ENCODE measurements at places on chromosomes 1 and 21.

GRCh38 chr1:186904361-186904760 lies 75.6 kb downstream of the PLA2G4A start:
- peak; percentile 47 for DNase-seq

DNA sequence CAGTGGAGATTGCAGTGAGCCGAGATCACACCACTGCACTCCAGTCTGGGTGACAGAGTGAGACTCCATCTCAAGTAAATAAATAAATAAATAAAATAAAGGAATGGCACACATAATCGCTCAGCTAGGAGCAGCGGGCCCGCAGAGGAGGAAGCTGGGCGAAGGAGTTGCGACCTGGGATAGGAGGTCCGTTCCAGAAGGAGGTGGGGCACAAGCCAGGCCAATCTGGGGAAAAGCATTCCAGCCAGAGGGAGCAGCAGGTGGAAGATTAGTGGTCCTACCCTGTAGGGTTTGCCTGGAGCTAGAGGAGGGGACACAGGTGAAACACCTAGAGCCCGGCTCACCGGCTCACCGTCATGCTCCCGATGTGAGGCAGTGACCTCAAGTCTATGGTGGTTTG lies 40.3 kb upstream of the CASZ1 start:
- no peak for DNase-seq

GRCh38 chr21:38388647-38389353 lies 109.5 kb downstream of the ERG start:
- DNase-seq: no peak

DNA sequence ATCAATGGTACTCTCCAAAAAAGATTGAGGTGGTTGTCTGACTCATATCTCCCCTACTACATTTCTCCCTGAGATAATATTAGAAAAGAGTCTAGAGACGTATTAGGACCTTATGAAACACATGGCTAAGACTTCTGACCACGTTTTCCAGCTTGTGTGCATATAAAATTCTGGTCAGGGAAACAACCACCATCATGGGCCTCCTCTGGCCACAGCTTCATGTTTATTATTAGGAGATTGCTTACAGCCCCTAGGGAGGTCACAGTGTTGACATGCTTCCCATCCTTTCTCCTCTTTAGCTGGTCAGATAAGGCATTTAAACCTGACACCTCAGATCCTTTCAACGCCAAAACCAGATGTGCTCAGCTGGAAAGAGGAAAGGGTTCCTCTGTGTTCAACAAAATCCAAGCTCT lies 620.2 kb downstream of the PLPP3 start:
- DNase-seq: no peak

- peak; percentile 85 for DNase-seq
Observed at GRCh38 chr1:55140546-55140983, 74.6 kb downstream of the USP24 start.

- DNase-seq: no peak
Observed at GRCh38 chr1:37347104-37347649, 127.2 kb upstream of the ZC3H12A start.

GRCh38 chr1:152460529-152460899 lies 46.5 kb upstream of the CRNN start:
- DNase-seq: no peak

All from suppressor macrophage (primary cell).